Effector memory CD4-positive, alpha-beta T cell (primary cell): ENCODE measurements at places on chromosomes 7 and 10.

- DNase-seq: no peak
Observed at GRCh38 chr7:38463277-38464225, 167.6 kb downstream of the AMPH start.

- DNase-seq: no peak
Observed at GRCh38 chr10:124288486-124288885, 130.2 kb downstream of the OAT start.

- no peak for DNase-seq
Observed at GRCh38 chr10:119688033-119688508, 36.9 kb downstream of the BAG3 start.

DNA sequence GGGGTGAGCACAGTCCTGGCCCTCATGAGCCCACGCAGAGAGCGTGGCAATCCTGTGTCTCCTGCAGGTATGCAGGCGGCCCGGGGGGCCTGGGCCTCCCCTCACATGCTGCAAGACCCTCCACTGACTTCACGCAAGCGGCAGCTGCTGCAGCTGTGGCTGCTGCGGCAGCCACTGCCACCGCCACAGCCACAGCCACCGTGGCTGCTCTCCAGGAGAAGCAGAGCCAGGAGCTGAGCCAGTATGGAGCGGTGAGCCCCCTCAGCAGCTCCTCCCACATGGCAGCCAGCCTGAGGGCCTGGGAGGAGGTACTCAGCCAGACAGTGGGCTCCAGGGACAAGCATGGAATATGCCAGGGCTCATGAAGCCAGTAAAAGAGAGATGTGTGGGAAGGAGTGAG is 8.7 kb downstream of the ZMIZ2 start:
- DNase-seq: no peak

GRCh38 chr7:8143151-8143874 is 118.7 kb downstream of the ICA1 start:
- no peak for DNase-seq

GRCh38 chr10:59037018-59037389 is 139.4 kb upstream of the PHYHIPL start:
- DNase-seq: no peak

- no peak for DNase-seq
Observed at GRCh38 chr7:148135116-148135515, 455.4 kb upstream of the C7orf33 start.

DNA sequence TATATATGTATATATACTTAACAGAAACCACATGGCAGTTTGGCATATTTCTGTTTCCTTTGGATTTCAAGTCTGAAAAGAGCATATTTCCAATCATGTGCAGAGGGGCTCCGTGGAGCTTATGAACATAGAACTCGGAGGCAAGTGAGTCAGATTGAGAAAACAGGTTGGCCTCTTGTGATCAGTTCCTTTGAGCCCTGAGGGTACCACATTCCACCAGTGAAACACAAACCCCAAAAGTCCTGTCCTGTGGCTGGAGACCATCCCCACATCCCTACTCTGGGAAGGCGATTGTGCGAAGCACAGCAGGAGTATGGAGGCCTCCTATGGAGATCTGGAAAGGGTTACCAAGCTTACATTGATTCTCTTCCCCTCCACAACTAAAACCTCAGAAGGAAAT is 196.7 kb upstream of the TMEM72 start:
- no peak for DNase-seq

GRCh38 chr10:9243941-9244411 is 1189.5 kb downstream of the GATA3 start:
- no peak for DNase-seq

GRCh38 chr7:139937715-139938114 is 108.7 kb downstream of the TBXAS1 start:
- DNase-seq: no peak

DNA sequence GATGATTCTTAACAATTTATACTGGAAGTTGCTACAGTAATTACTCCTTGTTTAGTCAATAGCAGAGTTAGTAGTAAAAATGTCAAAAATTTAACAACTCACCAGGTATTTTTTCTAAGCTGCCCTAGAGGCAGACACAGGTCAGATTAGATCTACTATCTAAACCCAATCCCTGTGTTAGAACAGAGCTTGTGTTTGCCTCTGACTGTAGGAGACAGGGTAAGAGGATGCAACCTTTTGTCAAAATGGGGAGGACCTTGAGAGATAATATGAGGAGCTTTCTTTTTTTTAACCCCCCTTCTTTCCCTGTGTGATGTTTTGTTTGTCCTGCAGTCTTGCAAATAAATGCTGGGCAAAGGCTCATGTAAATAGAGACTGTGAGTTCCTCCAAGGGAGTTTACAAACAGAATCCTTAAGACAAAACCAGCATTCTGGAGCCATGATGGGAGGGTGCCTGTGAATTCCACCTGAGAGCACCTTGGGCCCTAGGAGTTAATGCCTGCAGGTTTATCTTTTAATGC is 353.1 kb downstream of the GATA3 start:
- DNase-seq: no peak

DNA sequence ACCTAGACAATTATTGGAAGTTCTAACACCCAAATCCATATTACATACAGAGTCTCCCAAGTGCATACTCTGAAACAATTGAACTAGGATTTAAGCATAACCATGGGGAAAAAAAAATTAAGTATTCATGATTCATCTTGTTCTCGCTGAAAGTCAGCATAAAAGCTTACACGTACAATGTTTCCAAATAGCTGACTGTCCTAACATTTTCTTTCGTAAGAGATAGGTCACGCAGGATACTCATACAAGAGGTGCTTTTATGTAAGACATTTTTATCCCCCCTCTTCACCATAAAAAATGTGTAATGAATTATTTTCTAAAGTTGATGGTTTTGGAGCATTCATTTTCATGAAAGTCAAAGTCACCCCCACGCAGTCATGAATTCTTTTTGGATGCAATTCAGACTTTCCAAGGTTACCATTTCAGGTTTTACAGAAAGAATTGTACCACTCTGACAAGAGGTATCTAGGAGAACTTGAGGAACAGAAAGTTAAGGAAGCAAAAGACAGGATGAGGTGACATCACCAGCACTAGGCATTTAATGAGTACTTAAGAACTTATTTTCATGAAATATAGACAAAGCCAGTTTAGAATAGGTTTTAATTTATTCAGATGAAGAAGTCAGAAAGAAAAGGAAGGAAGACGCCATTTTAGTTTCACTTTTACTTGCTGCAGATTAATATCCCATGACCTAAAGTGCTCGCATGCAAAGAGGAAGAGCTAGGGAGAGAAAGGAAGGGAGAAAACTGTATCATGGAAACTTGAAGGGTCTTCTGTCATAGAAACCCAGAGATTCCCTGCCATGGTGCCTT is 55.8 kb downstream of the TMEM26 start:
- DNase-seq: no peak

DNA sequence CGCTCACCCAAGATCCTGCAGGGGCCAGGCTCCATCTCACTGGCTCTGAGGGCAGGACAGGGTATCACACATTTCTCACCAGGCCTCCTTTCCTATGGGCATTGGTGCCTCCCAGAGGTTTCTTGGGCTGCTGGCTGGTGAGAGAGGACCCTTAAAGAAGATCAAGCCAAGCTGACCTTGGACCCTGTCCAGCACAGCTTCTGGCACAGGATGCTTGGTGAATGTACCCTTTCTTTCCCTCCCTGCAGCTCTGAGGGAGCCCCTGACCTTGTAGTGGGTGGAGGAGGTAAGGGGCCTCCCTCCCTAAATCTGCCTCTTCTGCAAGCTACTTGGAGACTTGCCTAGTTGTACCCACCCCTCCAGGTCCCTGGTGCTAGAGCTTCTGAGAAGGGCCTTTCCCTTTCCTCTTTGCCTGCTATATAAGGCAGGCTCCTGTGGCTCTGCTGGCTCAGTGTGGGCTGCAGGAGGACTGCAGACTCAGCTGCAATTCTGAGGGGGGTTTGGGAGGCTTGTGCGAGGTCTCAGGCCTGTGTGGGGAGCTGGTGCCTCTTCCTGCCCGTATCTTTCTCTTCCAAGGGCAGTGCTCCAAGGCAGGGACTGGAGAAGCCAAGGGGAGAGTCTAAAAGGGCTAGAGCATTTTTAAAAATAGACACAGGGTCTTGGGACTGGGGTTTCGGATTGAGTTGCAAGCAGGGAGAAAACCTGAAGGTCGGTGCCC is 11.7 kb upstream of the TRIM8 start:
- DNase-seq: no peak
